ENCODE measurements at places on chromosomes 3 and 15.

GRCh38 chr3:70899816-70900215 lies 587.4 kb upstream of the MDFIC2 start:
- no peak for DNase-seq

- no peak for DNase-seq
Measured at GRCh38 chr3:143875546-143875945, 27.3 kb upstream of the SLC9A9 start.

DNA sequence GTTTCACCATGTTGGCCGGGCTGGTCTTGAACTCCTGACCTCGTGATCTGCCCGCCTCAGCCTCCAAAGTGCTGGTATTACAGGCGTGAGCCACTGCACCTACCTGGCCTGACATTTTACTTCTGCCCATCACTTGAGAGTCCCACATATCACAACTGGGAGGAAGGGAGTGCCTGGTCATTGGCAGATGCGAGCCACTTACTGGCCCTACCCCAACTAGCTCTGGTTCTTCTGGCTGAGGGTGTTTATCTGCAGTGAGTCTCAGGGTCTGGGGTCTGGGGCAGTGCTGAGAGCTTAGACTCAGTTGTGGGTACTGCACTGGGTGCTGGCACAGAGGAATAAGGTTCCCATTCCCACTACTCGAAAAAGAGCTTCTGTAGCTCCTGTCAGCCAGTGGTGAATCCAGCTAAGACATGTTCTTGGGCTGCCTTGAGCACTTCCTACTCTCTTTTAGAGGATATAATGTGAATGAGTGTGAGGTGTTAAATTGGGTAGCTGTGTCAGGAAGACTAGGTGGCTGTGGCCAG lies 30.2 kb downstream of the DAG1 start:
- no peak for DNase-seq

DNA sequence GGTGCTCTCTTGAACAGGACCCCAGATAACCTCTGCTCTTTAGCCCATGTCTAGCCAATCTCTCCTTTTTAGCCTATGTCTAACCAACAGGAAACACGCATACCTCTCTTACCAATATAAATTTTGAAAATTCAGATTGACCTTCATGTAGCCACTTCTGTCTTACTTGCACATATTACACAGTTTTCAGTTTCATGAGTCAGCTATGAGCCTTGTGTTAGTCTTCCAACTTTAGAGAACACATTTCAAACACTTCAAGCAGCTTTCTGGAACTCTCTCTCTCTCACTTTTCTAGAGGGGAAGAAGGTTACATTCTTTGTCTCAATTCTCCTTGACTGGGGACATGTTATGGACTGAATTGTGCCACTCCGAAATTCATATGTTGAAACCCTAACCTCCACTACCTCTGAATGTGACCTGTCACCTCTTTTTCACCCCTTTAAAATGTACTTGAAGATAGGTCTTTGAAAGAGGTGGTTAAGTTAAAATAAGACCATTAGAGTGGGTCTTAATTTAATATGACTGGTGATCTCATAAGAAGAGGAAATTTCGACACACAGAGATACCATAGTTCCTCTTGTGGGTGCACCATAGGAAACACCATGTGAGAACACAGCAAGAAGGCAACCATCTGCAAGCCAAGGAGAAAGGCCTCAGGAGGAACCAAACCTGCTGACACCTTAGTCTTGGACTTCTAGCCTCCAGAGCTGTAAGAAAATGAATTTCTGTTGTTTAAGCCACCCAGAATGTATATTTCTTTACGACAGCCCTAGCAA lies 480.3 kb upstream of the ALCAM start:
- DNase-seq, result no peak

- DNase-seq, result no peak
Measured at GRCh38 chr3:73228437-73228836, 167.0 kb downstream of the EBLN2 start.

DNA sequence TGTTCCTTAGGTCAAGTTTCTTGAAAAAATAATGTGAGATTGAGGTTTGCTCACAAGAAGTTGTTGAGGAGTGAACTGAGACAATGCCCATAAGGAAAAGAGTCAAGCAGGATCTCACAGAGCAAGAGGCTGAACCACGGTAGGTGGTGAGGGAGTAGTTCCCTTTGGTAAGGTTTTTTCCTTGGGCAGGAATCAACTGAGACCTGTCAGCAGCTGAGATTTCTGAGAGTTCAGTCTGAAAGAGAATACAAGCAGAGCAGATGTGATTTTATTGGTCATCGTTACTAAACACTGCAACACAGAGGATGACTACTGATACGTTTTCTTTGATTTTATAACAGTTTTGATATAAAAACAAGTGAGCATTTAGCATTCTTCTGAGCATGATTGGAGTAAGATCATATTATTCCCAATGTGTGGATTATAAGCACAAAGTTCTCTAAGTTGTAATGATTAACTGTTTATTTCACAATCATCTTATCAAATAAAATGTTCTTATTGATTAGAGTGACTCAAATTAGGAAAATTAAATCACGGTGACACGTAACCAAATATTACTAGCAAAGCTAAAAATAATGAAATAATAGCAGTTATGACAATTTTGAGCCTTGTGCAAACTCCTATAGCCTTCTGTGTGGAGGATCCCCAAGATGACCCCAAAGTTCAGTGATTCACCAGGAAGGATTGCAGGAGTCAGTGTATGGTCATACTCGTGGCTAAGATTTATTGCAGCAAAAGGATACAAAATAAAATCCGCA lies 346.2 kb upstream of the ZNF717 start:
- DNase-seq, result no peak

GRCh38 chr15:27808182-27808581 lies 290.9 kb downstream of the OCA2 start:
- no peak for DNase-seq

DNA sequence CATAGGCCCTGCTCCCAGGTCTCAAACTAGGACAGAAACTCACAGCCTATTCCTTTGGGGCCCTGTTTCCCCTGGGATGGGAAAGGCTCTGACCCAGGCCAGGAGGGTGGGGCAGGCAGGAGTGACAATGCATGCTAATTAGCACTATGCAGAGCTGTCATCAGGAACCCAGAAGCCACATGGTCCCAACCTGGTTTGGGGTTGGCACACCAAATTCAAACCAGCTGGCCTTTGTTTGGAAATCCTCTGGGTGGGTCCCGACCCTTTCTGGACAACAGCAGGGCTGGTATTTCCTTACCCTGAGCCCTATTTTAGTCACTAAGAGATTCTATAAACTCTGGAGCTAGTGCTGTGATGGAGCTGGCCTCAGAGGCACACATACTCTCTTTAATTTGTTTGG lies 166.2 kb downstream of the LRTM1 start:
- no peak for DNase-seq

- DNase-seq, result no peak
Measured at GRCh38 chr3:192831801-192832347, 85.8 kb downstream of the MB21D2 start.

DNA sequence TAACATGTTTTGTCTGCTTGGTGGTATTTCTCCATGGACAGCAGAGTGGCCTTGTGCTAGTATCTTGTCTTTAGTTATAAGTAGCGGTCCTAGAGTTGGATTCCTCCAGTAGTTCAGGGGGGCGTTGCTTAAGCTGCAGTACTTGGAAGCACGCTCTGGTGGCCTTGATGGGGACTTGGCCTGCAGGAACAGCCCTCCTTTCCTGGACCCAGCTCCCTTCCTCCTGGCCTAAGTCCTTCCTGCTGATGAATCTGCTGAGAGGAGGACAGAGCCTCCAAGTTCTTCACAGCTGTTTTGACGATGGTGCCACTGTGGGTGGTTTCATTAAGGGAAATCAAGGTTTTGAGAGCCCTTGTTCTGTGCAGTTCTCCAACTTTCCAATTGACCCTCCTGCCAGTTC lies 38.6 kb upstream of the SEC22A start:
- no peak for DNase-seq

DNA sequence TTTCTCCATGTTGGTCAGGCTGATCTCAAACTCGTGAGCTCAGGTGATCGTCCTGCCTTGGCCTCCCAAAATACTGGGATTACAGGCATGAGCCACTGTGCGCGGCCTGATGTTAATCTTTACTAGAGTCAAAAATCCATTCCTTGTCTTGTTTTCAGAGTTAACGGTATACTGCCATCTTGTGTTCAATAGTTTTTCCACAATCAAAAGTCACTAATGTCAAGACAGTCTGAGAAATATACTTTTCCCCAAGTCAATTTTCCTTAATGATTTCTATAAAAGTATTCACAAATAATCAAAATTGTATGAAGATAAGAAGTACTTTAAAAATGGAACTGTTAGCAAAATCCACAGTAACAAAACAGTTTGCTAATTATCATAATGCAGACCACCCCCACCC lies 8.5 kb downstream of the CRBN start:
- no peak for DNase-seq

GRCh38 chr3:109132801-109133473 lies 3.6 kb upstream of the C3orf85 start:
- DNase-seq, result no peak

- no peak for DNase-seq
Measured at GRCh38 chr3:107468782-107469181, 54.0 kb upstream of the BBX start.

DNA sequence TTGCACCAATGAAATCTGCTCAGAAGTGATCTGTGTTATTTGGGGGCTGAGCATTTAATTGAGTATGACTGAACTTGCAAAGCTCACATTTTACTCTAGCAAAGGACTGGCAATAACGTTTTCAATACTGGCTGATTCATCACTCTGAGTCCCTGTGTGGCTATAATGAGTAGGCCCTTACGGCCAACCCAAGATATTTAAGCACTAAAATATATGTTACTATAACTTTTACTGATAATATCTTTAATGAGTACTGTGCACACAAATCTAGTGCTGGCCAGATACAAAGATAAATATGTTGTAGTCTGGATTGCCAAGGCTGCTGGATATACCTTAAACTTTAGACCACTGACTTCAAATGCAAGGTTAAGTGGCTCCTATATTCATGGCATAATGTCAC lies 436.4 kb upstream of the KCNMB2 start:
- DNase-seq, result no peak

DNA sequence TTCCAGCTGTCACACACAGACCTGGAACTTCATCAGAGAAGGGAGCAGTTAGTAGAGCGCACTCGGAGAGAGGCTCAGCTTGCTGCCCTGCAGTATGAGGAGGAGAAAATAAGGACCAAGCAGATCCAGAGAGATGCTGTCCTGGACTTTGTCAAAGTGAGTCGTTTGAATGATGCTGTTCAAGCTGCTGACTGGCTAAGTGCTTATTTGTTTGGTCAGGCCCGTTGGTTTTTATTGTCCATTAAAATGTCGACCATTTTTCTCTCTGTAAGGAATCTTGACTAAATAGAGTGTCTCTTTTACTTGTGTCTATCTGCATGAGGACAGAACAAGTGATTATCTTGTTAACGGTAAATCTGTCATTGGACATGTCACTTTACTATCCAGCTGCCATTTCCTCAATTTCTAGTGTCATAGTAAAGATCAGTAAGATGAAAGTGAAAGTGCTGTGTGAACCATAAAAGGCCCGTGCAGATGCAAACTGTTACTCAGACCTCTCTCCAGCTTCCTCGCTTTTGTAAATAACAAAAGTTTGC lies 56.9 kb downstream of the LRCH3 start:
- DNase-seq, result no peak

GRCh38 chr3:42173307-42173706 lies 82.2 kb downstream of the TRAK1 start:
- DNase-seq, result no peak

GRCh38 chr15:39976291-39977274 lies 42.7 kb downstream of the EIF2AK4 start:
- no peak for DNase-seq

DNA sequence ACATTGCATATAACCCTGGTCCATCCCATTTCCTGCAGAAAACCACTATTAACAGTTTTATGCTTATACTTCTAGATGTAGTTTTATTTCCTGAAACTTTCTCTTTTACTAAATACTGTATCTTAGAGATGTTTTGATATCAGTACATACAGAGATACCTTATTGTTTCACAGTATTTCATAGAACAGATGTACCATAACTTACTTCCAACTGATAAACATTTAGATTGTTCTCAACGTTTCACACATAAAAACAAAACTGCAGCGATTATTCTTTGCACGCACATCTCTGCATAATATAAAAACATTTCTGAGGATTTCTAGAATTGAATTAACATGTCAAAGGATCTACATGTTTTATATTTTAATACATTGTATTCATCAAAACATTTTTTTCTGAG lies 2.6 kb downstream of the ZNF80 start:
- no peak for DNase-seq

GRCh38 chr15:63388511-63388910 lies 6.9 kb upstream of the CA12 start:
- no peak for DNase-seq

- no peak for DNase-seq
Measured at GRCh38 chr15:70687482-70687881, 75.9 kb downstream of the UACA start.

DNA sequence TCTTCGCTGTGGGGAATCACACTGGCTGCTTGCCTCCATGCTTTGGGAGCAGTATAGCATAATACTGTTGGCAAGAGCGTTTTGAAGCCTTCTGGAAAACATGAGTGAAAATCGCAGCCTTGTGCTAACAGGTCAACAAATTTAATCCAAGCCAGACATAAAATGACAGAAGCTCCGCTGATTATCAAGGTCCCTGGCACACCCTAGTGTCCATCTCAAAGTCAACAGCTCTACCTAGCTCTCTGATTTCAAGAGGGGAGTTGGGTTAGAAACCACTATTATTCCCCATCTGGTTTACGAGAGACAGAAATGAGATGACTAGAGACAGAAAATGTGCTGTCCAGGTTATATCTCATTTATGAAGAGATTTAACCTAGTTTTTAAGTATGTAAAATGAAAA lies 73.6 kb upstream of the MDFIC2 start:
- DNase-seq, result no peak

- peak; percentile 30 for DNase-seq
Measured at GRCh38 chr3:11155341-11156025, 1.2 kb downstream of the HRH1 start.

DNA sequence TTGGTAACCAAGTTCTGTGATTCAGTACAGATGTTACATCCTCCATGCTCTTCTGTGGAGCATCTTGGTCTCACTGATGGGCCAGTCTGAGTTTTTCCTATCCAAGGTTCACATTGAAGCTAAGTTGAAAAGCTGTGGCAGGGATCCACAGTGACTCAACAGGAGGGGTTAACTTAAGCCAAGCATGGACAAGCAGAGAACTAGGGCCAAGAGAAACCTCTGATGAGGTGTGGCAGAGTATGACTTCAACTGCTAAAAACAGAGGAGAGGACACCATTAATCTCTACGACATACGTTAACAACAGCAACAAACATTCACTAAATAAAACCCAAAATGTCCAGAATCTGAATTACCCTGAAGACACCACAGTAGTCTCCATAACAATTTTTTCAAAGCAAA lies 268.1 kb upstream of the UBE2E2 start:
- no peak for DNase-seq

- DNase-seq, result no peak
Measured at GRCh38 chr3:145197051-145197820, 963.7 kb downstream of the PLOD2 start.

GRCh38 chr3:131840156-131840797 lies 194.5 kb downstream of the CPNE4 start:
- no peak for DNase-seq

- no peak for DNase-seq
Measured at GRCh38 chr3:37531066-37531720, 330.5 kb upstream of the CTDSPL start.
